ENCODE measurements at places on chromosomes 7 and 10.

DNA sequence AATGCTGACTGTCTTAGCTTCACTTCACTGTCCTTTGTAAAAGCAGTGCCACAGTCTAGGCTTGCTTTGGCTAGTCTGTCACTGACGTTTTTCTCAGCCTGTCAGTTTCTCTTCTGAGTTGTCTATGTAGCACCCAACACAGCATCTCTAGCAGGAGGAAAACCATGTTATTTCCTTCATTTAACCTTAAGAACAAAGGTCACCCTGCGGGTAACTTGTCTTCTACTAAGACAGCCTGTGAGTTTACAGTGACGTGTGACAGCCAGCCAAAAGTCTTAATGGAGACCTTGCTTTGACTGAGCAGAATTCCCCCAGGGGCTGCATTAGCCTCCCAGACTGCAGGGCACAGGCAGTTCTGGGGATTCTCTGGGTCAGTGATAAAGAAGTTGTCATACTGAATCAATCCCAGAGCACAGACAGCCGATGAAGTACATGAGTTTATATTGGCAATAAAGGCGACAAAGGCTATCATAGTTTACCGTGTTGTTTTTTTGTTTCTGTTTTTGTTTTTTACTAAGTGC lies 296.0 kb upstream of the KIAA1217 start:
- DNase-seq, result no peak

DNA sequence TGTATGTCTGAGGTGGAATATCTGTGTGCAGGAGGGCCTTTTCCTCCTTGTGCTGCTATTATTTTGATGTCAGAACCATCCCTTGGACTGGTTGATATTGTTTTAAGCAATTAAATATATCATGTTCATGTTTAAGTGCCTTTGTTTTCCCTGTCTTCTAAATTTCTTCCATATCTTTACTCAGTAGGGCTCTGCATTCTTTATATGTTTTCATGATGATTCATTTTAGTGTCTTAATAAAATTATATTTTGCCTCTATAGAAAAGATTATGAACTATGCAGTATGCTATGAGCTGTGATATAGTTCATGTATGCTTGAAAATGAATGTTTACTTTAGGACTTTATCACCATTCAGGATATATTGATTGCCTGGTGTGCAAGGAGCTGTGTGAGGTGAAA lies 34.8 kb downstream of the AHR start:
- no peak for DNase-seq

GRCh38 chr7:35004531-35005095 lies 32.7 kb downstream of the DPY19L1 start:
- peak; percentile 52 for DNase-seq

DNA sequence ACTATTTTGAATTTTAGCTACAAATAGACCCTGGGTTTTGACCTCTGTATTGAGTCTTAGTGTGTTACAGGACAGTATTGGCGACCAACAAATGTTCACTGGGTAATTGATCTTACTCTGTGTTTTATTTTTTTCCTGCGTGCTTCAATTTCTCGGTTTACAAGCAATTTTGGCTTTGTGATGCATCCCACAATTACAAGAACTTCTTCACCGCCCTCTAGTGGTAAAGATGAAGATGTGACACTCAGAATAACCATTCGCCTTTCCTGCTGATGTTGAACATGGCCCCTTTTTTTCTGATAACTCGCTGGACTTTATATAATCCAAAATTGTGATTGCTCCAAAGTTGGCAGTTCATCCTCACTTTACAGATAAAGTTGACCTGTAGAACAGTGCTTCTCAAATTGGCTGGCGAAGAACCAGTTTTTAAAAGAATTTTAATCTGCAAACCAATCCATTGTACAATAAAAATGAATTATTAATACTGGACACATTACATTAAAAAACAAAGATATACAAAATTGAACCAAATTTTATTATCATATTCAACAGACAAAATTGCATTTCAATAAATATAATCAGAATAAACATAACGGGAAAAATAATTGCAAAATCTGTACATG lies 20.2 kb upstream of the SMC3 start:
- peak; percentile 80 for DNase-seq

DNA sequence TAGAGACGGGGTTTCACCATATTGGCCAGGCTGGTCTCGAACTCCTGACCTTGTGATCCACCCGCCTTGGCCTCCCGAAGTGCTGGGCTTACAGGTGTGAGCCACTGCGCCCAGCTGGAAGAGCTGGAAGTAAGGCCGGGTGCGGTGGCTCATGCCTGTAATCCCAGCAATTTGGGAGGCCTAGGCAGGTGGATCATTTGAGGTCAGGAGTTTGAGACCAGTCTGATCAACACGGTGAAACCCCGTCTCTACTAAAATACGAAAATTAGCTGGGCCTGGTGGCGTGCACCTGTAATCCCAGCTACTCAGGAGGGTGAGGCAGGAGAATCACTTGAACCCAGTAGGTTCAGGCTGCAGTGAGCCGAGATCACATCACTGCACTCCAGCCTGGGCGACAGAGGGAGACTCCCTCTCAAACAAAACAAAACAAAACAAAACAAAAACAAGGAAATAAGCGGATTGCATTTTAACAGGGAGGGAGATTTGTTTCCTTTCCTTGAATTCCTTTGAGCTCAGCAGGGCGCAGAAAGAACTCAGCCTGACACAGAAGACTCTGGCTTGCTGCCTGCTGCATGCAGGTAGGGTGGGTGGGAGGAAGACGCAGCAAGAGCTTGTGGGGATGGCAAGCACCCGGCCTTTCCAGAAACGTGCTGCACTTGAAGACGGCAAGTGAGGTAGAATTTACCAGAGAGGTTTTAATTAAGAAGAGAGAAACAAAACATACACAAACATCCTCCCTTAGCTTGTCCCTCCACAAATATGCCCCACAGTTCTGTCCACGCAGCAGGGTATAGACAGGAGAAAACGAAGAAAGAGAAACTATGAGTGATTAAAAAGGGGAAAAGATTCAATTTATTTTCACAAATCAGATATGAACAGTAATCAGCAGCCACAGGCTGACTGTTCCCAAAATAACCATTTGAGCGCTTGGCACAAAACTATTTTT lies 148.0 kb downstream of the RNF216 start:
- DNase-seq, result no peak

DNA sequence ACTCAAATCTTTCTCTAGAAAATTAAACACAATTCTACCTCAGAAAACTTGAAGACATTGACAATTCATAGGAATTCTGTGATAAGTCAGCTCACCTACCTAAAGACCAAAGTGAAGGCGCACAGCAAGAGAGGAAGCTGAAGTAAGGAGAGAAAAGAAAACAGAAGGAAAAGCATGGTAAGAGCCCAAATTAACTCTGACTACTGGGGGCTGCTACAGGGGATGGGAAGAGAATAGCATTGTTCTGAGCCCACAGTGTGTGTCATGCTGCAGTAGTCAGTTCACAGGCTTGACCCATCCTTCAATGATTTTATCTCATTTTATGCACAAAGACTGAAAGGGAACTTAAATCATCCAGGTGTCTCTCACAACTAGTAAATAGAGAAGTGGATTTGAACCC lies 111.3 kb downstream of the PTEN start:
- no peak for DNase-seq

DNA sequence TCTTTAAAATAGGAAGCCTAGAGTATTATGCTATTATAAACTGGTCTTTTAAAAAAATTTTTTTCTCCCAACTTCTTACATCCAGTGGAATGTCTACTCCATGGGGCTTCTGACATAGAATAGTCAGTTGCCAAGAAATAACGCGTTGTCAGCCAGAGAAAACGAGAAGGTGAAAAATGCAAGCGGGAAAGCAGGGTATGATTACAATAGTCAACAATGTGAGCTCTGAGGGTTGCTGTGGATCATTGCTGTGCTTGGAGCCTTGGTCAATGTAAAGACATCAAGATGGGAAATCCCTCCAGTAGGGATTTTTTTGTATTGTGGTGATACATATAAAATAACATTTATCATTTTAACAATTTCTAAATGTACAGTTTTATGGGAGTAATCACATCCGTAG lies 27.6 kb upstream of the PLPP4 start:
- DNase-seq, result no peak

- no peak for DNase-seq
Measured at GRCh38 chr10:16904639-16905061, 87.4 kb upstream of the RSU1 start.

DNA sequence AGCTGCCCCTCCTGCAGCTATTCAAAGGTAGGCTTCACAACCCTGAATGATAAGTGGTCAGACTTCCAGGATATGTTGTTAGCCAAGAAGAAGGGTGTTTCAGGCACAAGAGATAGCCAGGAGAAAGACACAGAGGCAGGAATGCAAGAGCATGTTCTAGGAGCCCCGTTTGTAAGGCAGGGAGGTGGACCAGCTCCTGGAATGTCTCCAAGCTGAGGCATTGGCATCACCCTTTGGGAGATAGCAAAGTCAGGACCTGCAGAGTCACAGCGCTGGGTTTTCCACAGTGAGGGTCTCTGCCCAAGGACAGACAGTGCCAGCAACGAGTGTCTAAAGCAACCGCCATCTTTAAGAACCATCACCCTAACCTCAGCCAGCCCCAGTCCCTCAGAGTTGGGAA lies 484.5 kb upstream of the ZMIZ1 start:
- no peak for DNase-seq

- no peak for DNase-seq
Measured at GRCh38 chr10:34094146-34094696, 720.9 kb downstream of the PARD3 start.

DNA sequence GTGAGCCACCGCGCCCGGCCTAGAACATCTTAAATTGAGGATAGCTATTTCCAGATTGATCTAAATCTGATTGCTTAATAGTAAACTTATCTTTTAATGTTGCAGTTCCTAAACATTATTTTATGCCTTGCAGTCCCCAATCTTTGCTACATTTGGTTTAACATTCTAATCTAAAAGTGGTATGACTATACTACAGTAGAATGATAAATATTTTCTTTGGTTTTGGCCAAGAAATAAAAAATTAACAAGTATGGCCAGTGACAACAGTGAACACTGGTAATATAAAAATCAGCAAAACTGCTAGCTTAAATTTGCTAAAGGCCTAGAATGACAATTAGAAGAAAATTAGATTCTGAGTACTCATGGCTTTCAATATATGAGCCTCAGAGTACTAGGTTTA lies 73.5 kb downstream of the CDK6 start:
- no peak for DNase-seq

DNA sequence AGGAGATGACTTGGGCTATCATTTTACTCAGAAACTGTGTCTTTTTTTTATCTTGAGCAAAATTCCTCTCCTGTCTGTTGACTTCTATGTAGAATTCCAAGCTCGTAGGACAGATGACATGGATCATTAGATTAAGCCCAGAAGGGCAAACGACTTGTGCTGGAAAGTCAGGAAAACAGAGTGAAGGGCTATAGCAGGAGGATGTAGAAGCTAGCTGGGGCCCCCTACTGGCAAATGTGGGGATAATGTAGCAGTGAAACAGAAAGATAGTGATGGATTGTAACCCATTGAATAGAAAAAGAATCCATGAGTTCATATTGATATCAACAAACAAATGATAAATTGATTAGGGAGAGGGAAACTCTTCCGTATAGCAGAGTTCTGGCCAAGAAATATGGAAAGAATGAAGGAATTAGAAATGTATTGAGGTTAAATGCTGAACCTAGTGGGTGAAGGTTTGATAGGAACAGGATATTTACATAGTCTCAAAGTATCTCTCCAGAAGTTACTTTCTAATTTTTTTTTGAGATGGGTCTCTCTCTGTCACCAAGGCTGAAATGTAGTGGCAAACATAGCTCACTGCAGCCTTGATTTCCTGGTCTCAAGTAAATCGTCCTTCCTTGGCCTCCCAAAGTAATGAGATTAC lies 103.6 kb downstream of the LYZL1 start:
- DNase-seq, result peak; percentile 38

GRCh38 chr10:97608991-97609561 lies 19.6 kb downstream of the C10orf62 start:
- no peak for DNase-seq

GRCh38 chr7:138047907-138048306 lies 28.4 kb upstream of the AKR1D1 start:
- no peak for DNase-seq

DNA sequence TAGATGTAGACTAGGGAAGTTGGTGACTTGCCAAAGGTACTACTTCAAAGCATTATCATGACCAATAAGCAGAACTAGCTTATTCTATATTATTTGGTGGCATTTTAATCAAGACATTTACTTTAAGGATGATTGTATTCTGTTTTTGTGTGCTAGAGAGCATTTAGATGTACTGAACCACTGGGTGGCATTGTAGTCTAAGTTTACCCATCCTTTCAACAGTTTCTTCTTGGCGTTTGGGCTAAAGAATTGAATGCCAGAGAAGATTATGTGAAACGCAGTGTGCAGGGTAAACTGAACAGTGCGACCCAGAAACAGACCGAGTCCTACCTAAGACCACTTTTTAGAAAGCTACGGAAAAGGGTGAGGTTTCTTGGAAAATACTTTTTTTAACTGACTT lies 26.8 kb downstream of the PRPF18 start:
- peak; percentile 44 for DNase-seq

DNA sequence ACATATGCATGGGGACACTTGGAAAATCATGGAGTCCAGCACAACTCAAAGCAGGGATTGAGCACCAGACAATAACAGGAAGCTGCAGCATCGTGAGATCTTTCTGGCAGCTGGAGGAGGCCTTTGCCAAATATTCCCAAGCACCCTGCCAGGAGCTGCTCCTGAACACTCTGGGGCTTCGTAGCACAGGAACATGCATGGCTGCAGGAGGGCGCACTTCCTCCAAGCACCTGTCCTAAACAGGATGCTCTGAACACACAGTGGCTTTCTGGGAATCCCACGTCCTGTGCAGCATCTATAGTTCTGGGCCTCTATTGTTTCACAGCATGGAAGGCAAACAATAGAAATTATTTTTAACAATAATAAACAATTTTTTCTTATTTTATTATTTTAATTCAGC lies 4.1 kb downstream of the ABLIM1 start:
- DNase-seq, result no peak

DNA sequence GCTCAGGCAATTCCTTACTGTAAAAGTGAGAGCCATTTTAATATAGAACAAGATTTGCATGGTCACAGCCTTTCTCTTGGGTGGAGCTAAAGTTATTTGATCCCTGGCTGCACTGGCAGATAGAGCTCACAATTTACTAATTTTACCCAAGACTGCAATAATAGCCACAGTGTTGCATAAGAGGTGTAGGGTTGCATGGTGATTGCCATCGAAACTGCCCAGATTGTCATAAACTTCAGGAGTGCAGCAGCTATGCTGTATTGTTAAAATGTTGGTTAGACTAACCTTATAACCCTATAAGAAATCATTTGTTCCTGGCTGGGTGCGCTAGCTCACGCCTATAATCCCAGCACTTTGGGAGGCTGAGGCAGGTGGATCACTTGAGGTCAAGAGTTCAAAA lies 50.0 kb downstream of the VCL start:
- DNase-seq, result no peak
